Stimulated activated CD4-positive, alpha-beta T cell treated with anti-CD3 and anti-CD28 coated beads, Interleukin-15, amount 100 ng/mL, for 1 hour (primary cell): ENCODE measurements at places on chromosomes 16 and 17.

DNA sequence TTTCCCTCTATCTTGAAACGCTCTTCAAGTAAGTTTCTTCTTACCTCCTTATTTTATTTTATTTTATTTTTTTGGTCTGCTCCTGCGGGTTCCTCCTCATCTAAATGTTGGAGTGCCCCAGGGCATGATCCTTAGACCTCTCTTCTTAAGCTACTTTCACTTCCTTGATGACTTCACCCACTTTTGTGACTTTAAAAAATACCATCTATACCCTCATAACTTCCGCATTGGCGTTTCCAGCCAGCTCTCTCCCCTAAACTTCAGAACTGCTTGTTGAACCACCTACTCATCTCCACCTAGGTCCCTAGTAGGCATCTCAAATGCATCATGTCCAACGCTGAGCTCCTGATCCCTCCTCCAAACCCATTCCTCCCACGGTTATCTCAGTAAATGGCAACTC is 51.4 kb upstream of the NFAT5 start:
- no peak for DNase-seq

GRCh38 chr17:4675791-4676190 is 28.1 kb downstream of the PELP1 start:
- DNase-seq = no peak

GRCh38 chr17:50043290-50044148 is 12.4 kb upstream of the ITGA3 start:
- no peak for DNase-seq

DNA sequence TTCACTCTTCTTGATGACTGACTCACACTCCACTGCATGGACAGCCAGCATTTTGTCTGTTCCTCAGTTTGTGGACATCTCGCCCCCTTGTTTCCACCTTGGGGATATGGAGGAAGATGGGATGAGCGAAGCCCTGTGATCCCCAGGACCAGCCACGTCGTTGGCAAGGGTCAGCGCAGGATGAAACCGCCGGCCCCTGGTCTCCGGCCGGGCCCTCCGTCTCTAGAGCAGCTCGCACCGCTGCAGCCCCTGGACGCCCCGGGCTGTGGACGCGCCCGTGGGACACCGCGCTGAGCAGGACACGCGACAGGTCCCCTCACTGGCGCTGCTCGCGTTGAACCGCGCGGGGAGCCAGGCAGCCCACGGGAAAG is 604 bp upstream of the ZC3H18 start:
- no peak for DNase-seq

DNA sequence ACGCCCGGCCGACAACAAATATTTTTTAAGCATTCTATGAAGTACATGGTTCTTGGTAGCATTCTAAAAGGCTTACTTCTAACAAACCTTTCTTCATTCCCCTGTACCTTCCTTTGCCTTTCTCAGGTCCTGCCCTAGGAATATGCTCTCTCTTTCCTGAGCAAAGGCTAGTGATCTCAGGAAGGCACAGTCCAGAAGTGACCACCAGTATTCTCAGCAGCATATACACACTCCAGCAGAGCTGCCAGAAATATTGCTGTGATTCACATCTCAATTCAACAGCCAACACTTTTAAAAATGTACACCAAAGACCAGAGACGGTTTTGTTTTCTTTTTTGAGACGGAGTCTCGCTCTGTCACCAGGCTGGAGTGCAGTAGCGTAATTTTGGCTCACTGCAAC is 41.4 kb upstream of the ANKFY1 start:
- DNase-seq = no peak

DNA sequence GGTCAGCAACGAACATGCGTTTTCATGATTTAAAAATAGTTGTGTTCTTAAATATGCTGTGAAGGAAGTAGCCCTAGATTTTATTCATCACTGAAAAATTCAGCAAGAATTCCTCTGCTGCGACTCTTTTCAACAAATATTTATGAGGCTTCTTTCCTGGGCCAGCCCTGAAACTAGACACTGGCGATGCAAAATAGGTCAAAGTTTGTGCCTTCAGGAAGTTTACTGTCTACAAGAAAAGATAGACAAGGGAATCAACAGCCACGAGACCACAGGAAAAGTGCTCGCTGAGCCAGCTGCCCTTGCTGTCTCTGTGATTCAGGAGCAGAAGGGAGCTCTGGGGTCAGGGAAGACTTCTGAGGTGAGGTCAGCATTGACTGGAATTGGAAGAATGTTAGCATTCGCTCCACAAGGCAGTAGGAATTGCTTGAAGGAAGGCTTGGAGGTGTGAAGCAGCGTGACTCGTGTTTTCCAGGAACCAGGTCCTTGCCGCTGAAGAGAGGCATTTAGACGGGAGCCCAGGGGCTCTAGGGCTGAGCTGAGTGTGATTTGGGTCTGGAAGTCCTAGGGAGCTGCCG is 1.9 kb upstream of the RPL26 start:
- no peak for DNase-seq

- no peak for DNase-seq
Observed at GRCh38 chr16:85967111-85967510, 68.1 kb downstream of the IRF8 start.

DNA sequence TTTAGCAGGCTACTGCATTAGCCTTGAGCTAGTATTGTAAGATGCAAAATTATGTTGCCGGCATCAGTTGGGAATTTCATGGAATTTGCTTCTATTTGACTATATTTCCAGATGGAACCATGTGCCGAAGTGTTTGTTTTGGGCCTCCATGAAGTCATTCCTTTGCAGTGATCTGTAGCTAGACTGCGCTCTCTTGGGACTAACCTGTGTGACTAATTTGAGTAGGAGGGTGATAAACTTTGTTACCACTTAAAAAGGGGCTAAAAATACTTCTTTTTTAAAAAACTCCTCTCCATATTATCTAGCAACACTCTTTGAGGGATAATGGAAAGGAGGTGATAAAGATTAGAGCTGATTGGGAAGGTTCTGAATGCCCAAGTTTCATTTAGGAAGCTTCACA is 166.8 kb upstream of the TBX2 start:
- DNase-seq = no peak

- DNase-seq = no peak
Observed at GRCh38 chr16:55130456-55130855, 193.5 kb upstream of the IRX6 start.

- DNase-seq = peak; percentile 43
Observed at GRCh38 chr16:11354733-11355574, 9.7 kb downstream of the RMI2 start.

DNA sequence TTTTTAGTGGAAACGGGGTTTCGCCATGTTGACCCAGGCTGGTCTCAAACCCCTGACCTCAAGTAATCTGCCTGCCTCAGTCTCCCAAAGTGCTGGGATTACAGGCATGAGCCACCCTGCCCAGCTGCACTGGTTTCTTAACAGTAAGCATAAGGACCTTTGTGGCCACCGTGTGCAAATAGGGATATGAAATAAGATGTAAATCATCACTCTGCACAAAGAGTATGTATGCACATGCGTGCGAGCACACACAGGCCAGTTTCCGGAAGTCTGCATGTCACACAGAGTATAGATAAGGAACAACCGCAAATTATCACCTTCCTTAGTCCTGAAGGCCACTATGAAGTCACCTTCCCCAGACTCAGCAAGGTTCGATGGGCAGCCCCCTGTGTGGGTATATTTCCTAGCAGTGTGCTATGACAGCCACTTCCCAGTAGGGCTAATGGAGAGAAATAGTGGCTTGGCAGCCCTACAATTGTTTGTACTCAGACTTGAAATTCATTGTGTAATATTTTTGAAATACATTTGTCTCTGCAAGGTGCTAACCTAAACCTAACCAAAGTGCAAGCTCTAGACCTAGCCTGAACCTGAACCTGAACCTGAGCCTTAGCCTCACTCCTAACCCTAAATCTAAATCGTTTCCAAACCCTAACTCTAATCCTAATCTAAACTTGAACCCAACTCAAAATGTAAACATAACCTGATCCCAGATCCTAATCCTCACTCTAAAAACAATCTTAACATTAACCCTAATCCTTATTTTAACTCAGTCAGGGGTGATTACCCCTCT is 48.4 kb upstream of the SKAP1 start:
- DNase-seq = no peak

DNA sequence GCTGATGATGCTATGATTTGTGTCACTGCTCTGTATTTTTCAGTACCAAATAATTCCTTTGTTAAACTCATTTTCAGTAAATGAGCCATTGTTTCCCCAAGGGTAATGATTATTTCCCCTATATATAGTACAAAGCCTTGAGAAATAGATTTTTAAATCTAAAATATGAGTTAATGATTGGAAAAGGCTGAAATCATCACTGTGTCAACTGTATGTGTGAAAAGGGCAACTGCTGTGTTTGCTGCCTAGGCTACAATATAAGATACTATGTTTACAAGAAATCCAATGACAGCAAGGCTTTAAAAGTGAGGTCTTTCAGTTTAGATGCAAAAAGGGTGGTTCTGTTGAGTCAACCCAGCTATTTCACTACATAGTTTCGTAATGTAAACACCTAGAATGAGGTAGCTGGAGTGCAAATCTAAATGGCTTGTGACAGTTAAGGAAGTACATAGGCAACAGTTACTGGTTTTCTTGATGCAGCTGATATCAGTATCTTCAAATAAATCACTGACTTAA is 15.3 kb downstream of the NLK start:
- DNase-seq = no peak

- no peak for DNase-seq
Observed at GRCh38 chr17:72423718-72424117, 302.9 kb downstream of the SOX9 start.

GRCh38 chr16:26382586-26382985 is 684.1 kb upstream of the C16orf82 start:
- DNase-seq = no peak

DNA sequence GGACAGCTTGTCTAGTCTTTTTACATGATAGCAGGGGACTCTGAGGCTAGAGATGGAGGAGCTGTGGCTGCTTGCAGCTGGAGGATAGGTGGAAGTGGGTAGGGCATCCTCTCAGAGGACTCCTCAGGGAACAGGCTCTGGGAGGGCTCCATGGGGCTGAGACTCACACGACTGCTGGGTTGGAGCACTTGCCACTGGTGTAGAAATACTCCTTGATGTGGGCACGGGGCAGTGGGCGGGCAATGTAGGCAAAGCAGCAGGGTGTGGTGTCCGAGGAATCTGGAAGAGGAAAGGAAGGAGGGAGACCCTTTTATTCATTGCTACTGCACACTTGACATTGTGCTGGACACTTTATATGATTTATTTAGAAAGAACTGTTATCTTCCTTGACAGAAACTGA is 1.8 kb downstream of the CCL5 start:
- DNase-seq = no peak

GRCh38 chr16:3007059-3007956 is 5.4 kb upstream of the CLDN9 start:
- no peak for DNase-seq

DNA sequence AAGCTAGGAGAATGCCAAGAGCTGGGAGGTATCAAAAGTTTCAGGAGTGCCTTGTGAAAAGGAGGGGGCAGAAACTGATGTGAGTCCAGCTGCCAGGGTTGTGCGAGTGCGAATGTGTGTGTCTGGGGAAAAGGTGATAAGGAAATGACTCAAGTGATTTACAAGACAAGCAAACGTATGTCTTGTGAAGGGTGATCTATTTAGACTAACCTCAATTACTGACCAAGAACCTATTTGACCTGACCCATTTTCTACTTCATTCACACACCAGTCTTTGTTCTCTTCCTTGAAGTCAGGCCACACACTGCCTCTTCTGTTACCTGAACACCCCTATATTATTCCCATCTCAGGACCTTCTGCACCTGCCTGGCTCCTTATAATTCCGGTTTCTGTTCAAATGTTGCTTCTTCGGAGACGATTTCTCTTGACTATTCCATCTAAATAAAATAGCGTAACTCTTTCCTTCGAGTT is 1.0 kb downstream of the GDE1 start:
- no peak for DNase-seq

GRCh38 chr17:1203967-1204291 is 24.1 kb upstream of the ABR start:
- no peak for DNase-seq

GRCh38 chr16:15547768-15548096 is 95.2 kb downstream of the MARF1 start:
- DNase-seq = no peak

GRCh38 chr17:49191917-49192741 is 18.2 kb downstream of the GNGT2 start:
- DNase-seq = peak; percentile 91

- DNase-seq = no peak
Observed at GRCh38 chr17:77681861-77682260, 276.6 kb upstream of the TNRC6C start.

DNA sequence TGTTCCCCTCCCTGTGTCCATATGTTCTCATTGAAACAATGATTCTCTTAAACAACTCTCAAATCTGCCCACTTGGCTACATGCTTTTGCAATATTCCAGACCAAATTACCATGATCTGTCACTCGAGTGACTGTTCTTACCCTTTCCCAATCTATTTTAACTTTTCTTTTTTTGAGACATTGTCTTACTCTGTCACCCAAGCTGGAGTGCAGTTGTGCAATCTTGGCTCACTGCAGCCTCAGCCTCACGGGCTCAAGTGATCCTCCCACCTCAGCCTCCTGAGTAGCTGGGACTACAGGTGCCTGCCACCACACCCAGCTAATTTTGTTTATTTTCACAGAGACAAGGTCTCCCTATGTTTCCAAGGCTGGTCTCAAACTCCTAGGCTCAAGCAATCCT is 58.8 kb upstream of the CLEC18A start:
- no peak for DNase-seq

GRCh38 chr17:62994931-62995330 is 28.9 kb downstream of the TANC2 start:
- DNase-seq = no peak

- no peak for DNase-seq
Observed at GRCh38 chr17:32007463-32008298, 498 bp downstream of the LRRC37B start.
